ENCODE measurements at places on chromosomes 16 and 17. TPM values are rescaled to one million over a fixed set of nuclear protein-coding genes. Genes with fewer than 3 reads are reported as not detected.

DNA sequence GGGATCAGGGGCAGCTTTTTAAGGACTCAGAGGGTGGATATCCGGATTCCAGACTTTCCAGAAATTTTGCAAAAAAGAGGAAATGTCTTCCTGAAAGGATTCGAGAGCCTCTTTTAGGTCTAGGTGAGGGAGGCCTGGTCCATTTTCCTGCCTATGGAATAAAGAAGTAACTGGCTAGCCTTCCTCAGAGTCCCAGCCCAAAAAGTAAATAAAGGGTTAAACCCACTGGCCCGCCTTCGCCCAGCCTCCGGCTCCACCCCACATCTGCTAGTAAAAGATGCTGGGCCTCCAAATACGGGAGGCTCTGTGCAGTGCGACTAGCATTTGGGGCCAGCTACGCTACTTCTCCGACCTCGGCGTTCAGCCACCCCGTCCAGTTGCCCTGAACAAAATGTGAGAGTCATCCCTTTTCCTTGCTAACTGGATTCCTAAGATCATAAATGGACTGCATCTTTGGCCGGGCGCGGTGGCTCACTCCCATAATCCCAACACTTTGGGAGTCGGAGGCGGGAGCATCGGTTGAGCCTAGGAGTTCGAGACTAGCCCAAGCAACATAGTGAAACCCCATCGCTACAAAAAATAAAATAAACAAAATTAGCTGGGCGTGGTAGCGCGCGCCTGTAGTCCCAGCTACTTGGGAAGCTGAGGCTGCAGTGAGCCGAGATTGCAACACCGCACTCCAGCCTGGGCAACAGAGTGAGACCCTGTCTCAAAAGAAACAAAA is 824 bp upstream of the MPP2 start:
- peak; percentile 77 for DNase-seq

SLFN14 gene
- total RNA-seq: not detected

TBC1D16 gene
- total RNA-seq: 12.3 TPM

DNA sequence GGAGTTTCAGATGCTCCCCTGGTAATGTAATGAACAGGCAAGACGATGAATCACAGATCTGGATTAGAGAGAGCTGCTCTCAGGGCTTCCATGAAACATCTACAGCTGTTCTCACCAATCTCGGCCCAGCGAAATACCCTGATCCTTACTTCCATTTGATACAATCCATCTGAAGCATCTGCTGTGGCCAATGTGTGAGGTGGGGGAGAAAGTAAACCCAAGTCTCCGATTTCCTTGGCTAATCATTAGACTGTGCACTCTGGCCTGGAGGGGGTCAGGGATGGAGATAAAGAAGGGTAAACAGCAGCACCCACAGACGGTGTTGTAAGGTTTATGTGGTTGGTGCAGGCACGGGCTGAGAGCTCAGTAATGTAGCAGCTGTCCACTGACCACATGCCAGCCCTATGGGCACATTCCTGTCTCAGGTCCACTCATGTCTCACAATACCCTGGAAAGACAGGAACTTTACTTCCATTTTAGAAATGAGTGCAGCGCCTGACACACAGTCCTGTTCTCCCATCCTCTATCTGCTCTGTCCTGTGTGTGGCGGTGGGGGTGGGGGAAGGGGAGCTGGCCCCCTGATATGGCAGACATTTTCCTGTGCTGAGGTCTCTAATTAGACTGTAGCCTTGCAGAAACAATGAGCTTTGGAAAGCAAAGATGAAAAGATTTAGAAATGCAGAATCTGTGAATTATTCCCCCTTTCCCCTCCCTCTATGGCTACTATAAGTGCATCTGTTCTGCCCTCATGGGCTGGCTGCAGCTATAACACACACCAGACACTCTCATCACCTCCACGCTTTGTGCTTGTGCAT is 48.3 kb upstream of the ERN1 start:
- DNase-seq: no peak

DNA sequence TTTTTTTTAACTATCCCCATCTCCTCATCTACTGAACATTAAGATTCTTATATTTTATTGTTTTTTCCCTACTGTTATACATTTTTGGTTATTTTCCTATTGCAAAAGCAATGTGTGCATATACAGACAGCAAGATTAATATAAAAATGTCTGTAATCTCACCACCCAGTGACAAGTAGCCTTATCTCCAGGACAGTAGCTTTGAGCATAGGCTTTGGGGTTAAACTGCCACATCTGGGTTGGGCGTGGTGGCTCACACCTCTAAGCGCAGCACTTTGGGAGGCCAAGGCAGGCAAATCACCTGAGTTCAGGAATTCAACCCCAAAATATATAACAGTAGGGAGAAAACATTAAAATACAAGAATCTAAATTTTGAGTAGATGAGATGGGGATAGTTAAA is 27.4 kb upstream of the SSTR2 start:
- DNase-seq: no peak

CCL16 gene
- total RNA-seq: not detected

- DNase-seq: no peak
These were observed 2.2 kb upstream of the RPL38 start for GRCh38 chr17:74201250-74201649.

GRCh38 chr17:39485555-39485954 is 24.3 kb downstream of the CDK12 start:
- DNase-seq: no peak

PPY gene
- total RNA-seq: not detected

- DNase-seq: no peak
These were observed 7.4 kb upstream of the PSMC5 start for GRCh38 chr17:63819585-63820537.

EVI2B gene
- total RNA-seq: 21.5 TPM

CDK5R1 gene
- 1.5 TPM for total RNA-seq

GRCh38 chr17:40068917-40069750 is 6.4 kb downstream of the THRA start:
- DNase-seq: peak; percentile 93

GRCh38 chr17:1648173-1648962 is 1.3 kb downstream of the RILP start:
- peak; percentile 75 for DNase-seq

- DNase-seq: peak; percentile 65
These were observed 119.0 kb downstream of the SNX29 start for GRCh38 chr16:12095275-12096156.

KRT24 gene
- not detected for total RNA-seq

DNA sequence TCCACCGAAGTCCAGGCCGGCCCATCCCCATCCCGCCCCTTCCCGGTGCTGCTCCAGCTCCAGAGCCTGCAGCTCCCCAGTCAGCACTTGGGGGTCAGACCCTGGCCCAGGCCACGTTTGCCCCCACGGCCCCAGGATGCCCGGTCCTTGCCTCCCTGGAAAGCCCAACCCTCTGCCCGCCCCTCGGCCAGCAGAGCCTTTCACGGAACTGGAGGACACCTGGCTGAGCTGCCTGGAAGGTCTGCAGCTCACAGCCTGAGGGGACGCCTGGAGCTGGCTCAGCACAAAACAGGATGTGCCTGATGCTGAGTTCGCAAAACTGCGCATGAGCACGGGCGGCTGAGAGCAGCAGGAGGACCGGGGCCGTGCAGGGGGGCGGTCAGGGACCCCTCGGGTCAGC is 29.7 kb upstream of the SSTR5 start:
- DNase-seq: no peak

GRCh38 chr16:14957576-14958322 is 17.1 kb upstream of the PDXDC1 start:
- DNase-seq: no peak
